Stimulated activated CD4-positive, alpha-beta T cell treated with anti-CD3 and anti-CD28 coated beads, Interleukin-4, amount 100 ng/mL, for 4 hours (primary cell): ENCODE measurements at places on chromosomes 12 and 14.

GRCh38 chr12:90977224-90977623 lies 22.2 kb upstream of the CCER1 start:
- DNase-seq = no peak

- no peak for DNase-seq
Observed at GRCh38 chr12:118328486-118329330, 44.0 kb downstream of the TAOK3 start.

- no peak for DNase-seq
Observed at GRCh38 chr12:64318605-64319004, 72.0 kb downstream of the C12orf56 start.

DNA sequence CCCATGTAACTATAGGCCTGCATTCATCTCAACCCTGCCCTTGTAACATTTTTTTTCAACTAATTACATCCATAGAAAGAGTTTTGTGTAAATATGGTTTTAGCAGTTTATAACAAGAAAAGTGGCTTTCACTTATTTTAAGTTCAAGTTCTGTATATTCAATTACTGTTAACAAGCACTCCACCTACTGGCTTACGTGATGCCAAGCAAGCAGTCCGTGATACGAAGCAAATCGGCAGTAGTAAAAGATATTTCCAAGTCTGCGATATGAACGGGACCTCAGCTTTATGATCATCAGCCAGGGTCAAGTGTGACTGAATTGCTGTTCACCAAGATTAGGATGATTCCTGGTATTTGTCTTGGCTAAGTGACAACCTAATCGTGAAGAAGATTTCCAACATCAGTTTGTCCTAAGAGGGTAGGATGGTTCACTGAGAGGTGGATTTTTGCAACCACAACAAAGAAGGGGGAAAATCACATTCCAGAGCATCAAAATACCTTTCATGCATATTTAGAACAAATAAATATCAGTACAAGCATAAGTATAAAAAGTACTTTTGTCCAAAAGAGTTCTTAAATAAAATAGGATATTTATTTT lies 456.2 kb downstream of the FOXG1 start:
- DNase-seq = no peak

- DNase-seq = no peak
Observed at GRCh38 chr14:42277840-42278239, 671.2 kb downstream of the LRFN5 start.

GRCh38 chr12:91001306-91001705 lies 3.5 kb downstream of the EPYC start:
- DNase-seq = no peak
